ENCODE measurements at places on chromosomes 2 and 18.

DNA sequence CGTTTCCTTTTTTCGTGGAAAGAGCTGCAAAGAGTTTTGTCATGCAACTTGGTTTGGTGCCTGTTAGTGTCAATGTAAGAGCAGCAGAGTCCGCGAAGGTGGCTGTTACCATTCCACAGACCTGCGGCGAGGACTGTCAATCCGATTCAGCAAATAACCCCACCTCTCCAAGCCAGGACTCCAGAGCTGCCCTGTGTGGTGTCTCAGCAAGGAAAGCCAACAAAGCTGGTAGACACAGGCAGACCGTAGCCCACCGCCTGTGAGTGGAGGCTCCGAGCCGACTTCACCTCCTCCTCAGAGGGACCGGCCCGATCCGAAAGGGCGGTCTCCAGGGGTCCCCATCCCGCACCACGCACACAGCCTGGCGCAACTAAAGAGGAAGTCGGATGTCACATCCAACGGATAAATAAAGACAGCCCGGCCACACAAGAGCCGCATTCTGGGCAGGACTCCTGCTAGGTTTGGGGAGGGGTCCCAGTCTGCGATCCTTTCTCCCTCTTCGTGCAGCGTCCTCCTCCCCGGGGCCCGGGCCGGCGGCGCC lies 819 bp downstream of the ANKRD44 start:
- peak; percentile 53 for DNase-seq

DNA sequence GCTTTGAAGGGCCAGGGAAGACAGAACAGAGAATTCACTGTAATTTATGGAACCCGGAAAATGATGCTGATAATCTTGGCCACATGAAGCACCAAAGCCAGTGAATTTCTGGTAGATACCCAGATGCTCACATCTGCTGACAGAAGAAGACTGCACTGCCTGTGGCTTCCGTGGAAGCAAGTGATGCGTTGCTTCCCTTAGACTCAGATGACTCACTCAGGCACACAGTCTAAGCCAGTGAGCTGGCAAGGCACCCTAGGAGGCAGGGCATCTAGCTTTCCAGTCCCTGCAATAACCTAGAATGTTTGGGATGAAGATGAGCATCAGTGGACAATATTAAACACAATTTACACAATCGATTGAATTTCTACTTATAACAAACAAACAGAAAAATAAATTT lies 284.7 kb downstream of the CMPK2 start:
- no peak for DNase-seq

DNA sequence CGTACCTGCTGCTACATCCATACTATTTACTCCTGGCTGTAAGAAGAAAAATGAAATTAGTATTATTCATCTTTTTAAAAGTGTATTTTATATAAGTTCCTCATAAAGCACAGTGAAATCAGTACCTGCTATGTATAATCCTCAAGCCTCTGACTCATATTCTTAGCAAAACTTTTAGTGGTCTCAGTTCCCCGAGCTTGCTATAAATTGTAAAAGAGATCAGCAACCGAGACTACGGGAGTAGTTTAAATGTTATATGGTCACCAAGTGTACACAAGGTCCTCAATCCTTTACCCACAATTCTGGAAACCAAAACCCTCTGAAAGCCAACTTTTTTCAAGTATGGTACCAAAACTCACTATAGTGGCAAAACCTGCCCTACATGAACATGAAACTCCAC lies 24.2 kb downstream of the PRPF40A start:
- no peak for DNase-seq

GRCh38 chr18:25759111-25759510 lies 331.3 kb downstream of the SS18 start:
- no peak for DNase-seq

DNA sequence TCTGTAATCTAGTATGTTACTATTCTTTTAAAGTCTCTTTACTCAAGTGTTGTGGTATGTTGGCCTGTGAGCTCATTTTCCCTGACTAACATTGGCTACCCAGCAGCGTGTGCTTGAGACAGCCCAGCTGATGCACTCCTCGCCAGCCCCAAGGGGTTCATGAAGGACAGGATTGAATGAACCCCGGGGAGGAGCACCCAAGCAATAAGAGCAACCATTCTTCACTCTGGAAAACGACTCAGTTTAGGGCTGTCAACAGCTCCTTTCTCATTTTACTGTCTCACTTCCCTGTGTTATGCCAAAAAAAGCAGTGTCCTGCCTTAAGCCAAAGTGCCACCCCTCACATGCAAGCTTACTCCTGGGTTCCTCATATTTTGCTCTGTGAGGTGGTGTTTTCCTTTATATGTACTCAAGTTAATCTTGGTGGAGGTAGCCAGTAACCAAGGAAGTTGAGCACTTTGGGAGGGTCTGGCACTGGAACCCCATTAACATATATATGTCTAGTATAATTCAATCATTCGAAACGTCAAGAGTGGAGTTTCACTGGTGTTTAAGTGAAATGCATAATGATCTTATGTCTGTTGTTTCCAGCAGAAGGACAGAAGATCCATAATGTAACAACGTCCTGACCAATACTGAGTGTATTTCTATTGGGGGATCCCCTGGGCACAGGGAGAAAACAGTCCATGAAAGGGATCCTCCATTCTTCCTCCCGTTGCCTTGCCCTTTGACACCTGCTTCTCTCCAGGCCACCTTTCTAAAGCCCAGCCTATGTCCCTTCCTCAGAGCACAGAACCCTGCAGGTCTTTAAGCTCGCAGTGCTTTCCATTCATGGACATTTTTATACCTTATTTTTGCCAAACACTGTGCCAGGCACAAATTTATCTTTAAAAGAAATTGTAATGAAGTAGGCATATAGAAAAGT lies 43.2 kb downstream of the ATIC start:
- DNase-seq: no peak
